ENCODE measurements at places on chromosomes 1 and 21. TPM values are rescaled to one million over a fixed set of nuclear protein-coding genes. Genes with fewer than 3 reads are reported as not detected.
A peak's percentile ranks its signal among the peaks of the same experiment; 100 is the strongest.

- DNase-seq: peak; percentile 96
Observed at GRCh38 chr1:205284420-205285144, 37.0 kb downstream of the NUAK2 start.

DNA sequence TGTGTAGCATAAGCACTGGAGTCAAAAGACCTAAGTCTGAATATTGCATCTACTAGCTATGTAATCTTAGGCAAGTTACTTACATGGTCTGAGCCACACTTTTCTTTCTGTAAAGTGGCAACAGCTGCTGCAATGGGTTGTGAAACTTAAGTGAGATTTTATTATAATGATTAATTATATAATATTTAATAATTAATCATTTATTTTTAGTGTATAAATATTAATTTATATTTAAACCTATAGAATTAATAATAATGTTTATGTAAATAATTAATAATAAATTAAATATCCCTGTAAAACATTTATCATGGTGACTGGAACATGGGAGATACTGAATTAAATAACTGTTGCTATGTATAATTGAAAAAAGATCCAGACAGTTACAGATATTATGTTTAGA is 180.3 kb downstream of the LRRC40 start:
- DNase-seq: no peak

DNA sequence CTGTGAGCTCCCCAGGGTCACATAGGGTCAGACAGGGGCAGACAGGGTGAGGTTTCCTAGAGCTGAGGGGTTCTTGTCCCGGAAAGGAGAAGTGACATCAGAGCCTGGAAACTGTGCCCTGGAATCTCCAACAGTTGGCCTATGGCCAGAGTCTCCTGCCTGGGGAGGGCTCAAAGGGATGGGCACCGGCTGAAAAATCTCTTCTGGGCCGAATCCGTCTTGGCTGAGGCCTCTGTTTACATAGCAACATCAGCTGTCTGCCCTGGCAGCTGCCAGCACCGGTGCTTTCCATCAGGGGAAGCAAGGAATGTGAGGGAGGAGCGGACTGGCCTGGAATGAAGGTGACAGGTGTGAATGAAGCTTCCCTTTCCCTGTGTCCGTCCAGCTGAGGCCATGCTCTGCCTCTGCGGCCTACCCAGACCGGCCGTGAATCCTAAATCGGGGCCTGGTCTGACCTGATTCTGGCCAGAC is 30.7 kb downstream of the VASH2 start:
- DNase-seq: no peak

GRCh38 chr1:6923416-6923815 is 138.2 kb downstream of the CAMTA1 start:
- no peak for DNase-seq

DNA sequence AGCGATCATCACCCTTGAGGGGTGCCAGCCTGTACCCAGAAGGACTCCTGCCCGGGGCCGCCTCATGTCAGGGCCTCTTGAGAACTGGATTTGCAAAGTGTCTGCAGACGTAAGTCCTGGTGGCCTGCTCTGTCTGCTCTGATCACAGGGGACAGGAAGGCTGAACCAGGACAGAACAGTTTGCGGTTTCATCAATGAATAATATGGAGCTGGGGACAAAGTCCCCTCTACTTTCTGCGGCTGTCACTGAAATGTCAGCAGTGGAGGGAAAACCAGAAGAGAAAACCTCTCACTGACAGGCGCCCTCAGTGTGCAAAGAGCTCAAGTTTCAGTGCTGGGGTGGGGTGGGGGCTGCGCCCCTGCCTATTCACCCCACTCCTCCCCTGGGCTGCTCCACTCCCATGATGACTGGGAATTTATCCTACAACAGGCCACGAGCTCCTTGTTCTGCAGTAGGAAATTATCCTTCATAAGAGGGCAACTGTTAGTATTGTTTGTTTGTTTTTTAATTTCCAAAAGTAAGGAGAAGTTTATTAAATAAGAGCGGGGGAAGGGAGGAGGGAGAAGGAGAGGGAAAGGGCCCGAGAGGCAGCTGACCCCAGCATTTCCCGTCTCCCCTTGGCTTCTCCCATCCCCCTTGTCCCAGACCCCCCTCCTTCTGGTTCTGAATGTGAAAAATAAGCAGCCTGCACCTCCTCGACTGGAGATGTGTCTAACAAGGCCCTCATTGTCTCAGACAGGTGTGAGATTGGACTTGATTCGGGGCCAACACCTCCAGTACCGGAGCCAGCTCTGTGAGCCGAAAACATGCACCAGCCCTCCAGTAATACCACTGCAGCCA is 149.2 kb downstream of the CLIC6 start:
- DNase-seq: no peak

DNA sequence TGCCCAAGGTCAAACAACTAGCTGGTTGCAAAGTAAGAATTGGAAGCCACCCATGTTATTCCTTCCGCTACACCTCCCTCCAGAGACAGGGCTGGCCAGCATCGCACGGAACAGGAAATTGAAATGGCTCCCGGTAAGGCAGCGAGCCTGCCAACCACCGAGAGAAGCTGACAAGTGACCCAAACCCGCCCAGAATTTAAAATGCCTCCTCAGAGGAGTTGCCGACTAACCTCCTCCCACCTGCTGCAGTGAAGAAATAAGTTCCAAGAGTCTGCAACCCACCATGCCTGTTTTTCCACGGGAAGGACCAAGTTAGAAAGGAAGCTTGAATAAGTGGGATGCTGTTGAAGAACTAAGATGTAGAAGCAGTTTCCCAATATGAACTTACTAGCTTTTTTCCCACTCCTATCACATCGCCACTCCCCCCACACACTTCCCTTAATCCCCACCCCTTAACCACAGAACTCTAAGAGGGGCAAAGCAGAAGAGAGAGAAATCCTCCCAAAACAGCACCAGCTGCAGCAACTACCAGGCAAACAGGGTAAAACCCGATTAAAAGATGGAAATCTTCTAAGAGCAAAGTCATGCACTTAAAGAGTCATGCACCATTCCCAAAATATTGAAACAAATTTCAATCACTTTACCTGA is 78.6 kb downstream of the TIAM1 start:
- no peak for DNase-seq

DNA sequence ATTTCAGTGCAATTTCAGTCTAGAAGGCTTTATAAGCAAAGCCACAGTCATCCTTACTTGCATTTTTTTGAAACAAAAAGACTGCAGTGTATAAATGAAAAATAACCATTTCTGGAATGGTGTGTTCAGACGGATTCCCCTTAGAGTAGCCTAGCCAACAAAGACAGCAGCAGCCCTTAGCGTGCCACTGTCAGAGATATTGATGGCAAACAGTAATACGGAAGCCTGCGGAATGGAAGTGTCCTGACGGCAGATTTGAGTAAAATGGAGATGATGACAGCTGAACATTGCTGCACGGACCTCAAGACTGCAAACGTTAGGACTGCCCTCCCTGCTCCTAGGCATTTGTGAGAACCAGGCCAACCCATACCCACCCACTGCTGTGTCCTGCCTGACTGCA is 54.7 kb downstream of the PDE9A start:
- DNase-seq: no peak

- DNase-seq: no peak
Observed at GRCh38 chr1:102699524-102699923, 408.8 kb downstream of the COL11A1 start.

GRCh38 chr1:62128745-62129144 is 65.9 kb upstream of the L1TD1 start:
- DNase-seq: no peak

- no peak for DNase-seq
Observed at GRCh38 chr1:39165049-39165448, 39.4 kb upstream of the MACF1 start.

- no peak for DNase-seq
Observed at GRCh38 chr1:241459186-241459802, 60.3 kb downstream of the FH start.

KCNJ9 gene
- total RNA-seq: not detected

RGS13 gene
- not detected for total RNA-seq

ELF3 gene
- total RNA-seq: 0.09 TPM

KCNA3 gene
- total RNA-seq: not detected

SESN2 gene
- 17.5 TPM for total RNA-seq

CFAP45 gene
- total RNA-seq: 1.4 TPM

PPFIA4 gene
- total RNA-seq: 1.0 TPM

GJA9 gene
- total RNA-seq: not detected

KCNK1 gene
- total RNA-seq: not detected

CACNA1S gene
- total RNA-seq: not detected

S100A13 gene
- total RNA-seq: 195 TPM

PLEKHN1 gene
- 7.0 TPM for total RNA-seq

All from HFFc6 (cell line).